ENCODE measurements at places on chromosomes 6 and 20.

DNA sequence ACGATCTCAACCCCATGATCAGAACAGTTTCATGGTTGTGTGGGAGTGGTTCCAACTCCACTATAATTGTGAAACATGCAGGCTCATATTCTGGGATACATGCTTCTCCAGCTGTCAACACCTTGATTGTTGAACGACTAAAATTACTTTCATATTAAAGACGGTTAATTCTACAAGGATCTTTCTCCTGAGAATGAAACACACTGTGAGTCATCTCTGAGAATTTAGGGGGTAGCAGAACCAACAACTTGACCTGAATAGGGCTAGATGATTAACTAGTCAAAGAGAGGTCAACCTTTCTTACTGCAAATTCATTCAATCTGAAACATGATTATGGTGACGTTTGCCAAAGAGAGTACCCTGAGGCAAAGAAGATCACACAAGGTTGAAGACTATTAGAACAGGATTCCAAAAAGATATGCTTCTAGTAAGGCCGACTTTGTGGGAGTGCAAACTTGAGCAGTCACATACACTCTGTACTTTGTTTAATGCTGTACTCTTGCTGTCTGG, 175.2 kb upstream of the CITED2 start:
- DNase-seq, result peak; percentile 95

GRCh38 chr6:168035098-168035660, 37.7 kb downstream of the KIF25 start:
- DNase-seq, result peak; percentile 54

- DNase-seq, result no peak
These were observed 41.6 kb upstream of the LYRM2 start for GRCh38 chr6:89680150-89680549.

DNA sequence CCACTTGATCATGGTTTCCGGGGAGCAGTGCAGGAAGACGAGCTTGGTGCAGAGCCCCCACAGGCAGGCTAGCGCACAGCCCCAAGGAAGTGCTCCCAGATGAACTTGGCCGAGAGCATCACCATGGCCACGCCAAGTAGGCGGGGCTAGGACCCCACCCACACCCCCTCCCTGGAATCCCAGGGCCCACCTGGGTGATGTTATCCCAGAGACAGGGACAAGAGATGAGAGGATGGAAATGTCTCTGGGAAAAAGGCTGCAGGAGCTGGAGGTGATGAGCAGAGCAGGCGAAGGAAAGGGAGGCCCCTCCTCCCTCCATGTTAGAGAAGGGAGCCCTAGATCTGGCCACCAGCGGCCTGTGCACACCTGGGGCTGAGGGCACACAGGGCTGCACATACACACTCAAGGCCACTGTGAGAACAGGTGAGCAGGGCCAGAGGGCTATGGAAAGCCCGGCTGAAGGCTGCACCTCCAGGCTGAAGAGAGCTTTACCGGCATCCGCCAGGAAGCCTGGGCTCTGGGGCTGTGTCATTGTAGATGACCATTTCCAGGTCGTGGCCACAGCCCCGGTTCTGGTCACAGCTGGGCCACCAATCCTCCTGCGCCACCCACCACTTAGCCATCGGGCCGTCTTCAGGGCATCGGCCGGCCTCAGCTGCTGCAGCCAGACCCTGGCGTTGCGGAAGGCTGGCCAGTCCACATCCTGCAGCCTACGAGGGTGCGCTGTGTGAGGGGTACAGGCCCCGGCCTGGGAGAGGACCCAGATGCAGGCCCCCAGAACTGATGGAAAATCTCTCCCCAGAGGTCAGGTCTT, 24.9 kb downstream of the NPEPL1 start:
- no peak for DNase-seq

DNA sequence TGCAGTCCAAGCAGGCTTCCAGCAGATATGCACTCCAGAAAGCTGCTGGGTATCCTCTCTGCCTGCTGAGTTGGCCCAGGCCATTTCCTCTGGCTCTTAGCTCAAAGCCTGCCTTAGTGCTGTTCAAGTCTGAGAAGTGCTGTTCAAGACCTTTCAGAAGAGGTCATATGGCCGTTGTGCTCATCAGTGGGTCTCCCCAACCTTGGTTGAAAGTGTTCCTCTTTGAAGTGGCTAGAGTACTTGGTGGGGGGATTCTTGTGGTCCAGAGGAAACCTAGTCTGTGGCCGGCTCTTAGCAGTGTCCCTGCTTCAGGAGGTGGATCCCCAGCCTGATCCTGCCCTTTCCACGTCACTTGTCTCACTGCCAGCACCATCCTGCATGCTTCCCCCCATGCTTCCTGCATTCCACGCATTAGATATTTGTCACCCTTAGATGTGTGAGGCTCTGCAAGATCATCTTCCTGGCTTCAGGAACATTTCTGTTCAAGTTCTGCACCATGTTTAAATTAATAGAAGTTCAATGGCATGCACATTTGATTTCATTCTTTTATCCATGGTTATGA, 105.0 kb downstream of the FIG4 start:
- DNase-seq, result no peak

- no peak for DNase-seq
These were observed 174.5 kb upstream of the AKAP12 start for GRCh38 chr6:151065027-151065815.

DNA sequence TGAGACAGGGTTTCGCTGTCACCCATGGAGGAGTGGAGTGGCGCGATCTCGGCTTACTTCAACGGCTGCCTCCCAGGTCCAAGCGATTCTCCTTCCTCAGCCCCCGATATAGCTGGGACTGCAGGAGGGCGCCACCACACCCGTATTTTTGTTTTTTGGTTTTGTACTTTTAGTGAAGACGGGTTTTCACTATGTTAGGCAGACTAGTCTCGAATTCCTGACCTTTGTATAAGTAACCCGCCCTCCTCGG, 115.4 kb upstream of the BTN3A2 start:
- no peak for DNase-seq

GRCh38 chr6:113857556-113858479, 673 bp downstream of the MARCKS start:
- DNase-seq, result no peak

DNA sequence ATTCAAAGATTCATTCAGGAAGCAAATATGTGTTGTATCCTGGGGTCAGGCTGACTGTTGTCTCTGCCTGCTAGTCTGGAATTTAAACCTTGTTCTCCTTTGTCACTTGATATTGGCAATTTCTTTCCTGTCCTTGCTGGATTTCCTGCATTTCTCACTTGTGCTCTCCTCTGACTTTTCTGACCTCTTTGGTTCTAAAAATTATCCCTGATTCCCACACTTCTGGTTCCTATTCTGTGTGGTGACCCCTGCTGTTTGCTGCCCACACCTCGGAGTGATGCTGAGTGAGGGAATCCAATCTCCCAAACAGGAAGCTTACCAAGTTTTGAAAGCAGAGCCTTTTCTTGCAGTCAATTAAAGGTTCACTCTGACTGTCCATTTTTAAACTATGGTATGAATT, 345.3 kb downstream of the CDKAL1 start:
- DNase-seq, result peak; percentile 25

DNA sequence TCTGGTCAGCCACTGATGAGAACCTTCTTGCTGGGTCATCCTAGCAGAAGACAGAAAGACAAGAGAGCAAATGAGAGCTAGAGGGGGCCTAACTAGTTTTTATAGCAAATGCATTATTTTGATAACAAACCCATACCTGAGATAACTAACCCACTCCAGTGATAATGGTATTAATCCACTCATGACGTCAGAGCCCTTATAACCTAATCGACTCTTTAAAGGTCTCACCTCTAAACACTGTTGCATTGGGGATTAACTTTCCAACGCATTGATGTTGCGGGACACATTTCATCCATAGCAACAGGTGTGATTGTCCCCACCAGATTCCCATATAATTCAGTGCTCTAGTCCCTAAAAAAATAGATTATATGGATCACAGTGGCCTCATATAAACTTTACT, 312.1 kb downstream of the HTR1B start:
- no peak for DNase-seq

- no peak for DNase-seq
These were observed 425.5 kb downstream of the TENT5A start for GRCh38 chr6:81326881-81327561.

DNA sequence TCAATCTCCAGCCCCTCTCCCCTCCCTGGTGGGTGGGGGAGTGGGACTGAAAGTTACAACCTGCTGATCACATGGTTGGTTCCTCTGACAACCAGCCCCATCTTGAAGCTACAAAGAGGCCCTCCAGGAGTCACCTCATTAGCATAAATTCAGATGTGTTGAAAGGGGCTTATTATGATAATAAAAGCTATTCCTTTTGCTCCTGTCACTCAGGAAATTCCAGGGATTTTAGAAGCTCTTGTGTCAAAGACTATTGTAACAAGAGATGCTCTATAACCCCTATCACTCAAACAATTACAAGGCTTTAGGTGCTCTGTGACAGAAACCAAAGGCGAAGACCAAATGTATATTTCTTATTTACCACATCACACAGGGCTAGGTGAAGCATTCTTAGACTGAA, 30.1 kb upstream of the MBOAT1 start:
- DNase-seq, result no peak

DNA sequence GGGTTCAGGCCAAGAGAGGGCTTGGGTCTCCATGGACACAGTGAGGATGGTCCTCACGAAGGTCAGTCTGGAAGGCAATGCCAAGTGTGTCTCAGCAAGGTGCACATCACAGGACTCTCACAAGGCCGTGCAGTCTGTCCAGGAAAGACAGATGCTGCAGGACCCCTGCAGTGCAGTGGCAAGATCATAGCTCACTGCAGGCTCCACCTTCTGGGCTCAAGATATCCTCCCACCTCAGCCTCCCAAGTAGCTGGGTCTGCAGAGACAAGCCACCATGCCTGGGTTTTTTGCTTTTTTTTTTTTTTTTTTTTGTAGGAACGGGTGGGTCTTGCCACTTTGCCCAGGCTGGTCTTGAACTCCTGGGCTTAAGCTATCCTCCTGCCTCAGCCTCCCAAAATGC, 26.4 kb downstream of the ZMYND8 start:
- no peak for DNase-seq

- DNase-seq, result no peak
These were observed 43.9 kb downstream of the YTHDF1 start for GRCh38 chr20:63171991-63172390.

GRCh38 chr6:149140137-149140909, 177.2 kb upstream of the TAB2 start:
- DNase-seq, result no peak

DNA sequence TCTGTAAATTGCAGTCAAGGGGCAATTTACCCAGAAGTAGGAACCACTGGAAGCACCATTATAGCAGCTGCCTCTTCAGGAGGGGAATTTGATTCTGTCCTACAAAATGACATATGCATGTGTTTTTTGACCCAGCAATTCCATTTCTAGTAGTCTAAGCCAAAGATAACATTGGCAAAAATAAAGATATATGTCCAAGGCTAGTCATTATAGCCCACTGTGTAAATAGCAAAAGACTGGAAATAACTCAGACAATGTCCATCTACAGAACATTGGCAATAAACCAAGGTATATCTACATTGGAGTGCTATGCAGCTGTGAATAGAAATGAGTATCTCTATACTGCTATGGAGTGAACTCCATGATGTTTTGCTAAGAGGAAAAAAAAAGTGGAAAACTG, 12.5 kb upstream of the PANK2 start:
- DNase-seq, result no peak

DNA sequence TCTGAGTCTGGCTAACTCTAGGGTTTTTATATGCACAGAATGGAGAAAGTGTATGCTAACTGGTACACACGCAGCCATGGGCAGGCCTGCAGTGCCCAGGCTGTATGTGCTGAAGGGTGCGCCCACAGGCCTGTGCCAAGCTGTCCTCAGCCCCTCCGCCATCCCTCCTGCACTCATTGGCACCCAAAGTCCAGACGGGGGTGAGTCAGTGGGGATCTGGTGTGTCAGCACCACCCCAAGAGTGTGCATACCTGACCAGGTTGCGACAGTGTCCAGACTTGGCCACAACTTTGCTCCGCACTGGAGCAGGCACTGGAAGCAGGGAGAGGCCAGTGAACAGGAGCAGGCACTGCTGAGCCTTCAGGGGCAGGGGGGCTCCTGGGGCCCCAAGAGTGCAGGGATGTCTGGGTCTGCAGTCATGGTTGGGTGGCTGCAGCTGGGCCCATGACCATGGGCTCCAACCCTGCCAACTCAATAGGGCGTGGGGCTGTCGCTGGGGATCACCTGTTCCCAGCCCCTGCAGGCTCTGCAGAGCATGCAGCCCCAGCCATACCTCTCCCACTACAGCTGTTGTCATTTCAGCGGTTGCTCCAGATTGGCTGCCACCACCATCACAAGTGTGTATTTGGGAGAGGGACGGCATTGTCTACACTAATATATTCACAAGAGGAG, 717.8 kb downstream of the EPHA7 start:
- DNase-seq, result no peak

- DNase-seq, result no peak
These were observed 174.3 kb downstream of the SCP2D1 start for GRCh38 chr20:18987781-18988360.

- no peak for DNase-seq
These were observed 56.8 kb downstream of the KHDRBS2 start for GRCh38 chr6:62229231-62229630.

DNA sequence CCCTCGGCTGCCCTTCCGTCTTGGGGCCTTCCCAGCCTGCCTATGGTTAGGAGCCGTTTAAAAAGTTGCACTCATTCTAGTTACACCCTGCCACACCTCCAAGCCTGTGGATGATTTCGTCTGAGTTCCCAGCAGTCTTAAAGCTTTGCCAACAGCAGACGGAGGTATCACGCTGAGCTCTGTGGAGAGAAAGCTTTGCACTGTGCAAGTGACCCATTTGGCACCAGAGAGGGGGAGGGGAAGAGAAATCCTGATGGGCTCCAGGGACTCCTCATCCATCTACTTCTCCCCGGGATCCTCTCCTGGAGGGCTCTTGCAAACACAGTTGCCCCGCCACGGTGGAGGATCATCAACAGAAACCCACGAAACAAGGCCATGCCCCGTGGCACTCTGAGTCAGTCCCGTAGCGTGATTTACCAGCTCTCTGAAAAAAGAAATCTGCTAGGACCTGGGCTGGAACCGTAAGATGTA, 98.8 kb upstream of the CITED2 start:
- peak; percentile 73 for DNase-seq

DNA sequence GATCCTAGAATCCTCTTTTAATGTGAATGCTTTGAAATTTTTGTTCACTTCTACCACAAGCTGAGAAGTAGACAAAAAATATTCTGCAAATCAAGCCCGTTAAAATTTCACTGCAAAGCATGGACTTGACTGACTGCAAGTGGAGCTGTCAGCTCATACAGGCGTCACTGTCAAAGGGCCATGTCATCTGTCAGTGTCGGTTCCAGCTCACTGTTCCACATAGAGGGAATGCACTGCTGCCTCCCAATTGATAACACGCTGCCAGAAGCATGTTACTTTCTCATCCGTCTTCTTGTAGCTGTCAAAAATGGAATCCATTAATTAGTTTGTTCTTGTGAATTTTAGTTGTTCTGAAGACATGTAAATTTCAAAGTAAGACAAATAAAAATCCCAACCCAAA, 50.4 kb upstream of the FBXL4 start:
- DNase-seq, result no peak

All from renal cortical epithelial cell (primary cell).